ENCODE measurements at places on chromosomes 5 and 9.

GRCh38 chr9:135051316-135052038 lies 36.0 kb upstream of the OLFM1 start:
- no peak for DNase-seq

DNA sequence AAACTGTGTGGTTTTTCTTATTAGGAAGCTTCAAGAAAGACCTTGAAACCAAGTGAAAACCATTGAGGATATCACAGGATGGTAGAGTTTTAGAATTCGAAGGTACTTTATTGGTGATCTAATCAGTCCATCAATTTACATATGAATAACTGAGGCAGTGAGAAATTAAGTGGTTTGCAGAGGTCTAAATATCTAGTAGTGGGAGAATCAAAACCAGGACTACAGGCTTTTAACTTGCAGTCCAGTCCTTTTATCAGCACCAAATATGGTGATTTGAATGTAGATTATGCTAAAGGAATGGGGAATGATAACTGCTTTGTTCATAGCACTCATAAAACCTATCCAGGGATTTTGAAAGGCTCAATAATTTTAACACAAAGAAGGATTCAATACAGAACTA lies 85.8 kb downstream of the ZSWIM6 start:
- DNase-seq: no peak

DNA sequence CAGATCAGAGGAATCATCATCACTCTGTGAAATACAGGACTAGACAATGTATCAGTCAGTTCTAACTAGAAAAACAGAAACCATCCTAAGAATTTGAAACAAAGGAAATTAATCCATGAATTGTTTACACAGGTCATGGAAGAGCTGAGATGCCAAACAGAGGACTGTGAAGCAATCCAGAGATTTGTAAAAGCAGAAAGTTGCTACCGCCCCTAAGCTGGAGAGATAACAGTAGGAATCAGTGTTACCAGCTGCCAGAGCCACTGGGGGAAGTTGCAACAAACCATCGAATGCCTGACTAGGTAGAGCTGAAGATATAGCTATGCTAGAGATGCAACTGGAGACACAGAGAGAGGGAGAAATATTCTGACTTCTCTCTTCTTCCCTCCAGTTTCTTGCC lies 10.4 kb upstream of the MIER3 start:
- no peak for DNase-seq

- no peak for DNase-seq
Measured at GRCh38 chr5:134079748-134080581, 34.5 kb upstream of the TCF7 start.

GRCh38 chr9:33136721-33137670 lies 30.1 kb downstream of the B4GALT1 start:
- no peak for DNase-seq

DNA sequence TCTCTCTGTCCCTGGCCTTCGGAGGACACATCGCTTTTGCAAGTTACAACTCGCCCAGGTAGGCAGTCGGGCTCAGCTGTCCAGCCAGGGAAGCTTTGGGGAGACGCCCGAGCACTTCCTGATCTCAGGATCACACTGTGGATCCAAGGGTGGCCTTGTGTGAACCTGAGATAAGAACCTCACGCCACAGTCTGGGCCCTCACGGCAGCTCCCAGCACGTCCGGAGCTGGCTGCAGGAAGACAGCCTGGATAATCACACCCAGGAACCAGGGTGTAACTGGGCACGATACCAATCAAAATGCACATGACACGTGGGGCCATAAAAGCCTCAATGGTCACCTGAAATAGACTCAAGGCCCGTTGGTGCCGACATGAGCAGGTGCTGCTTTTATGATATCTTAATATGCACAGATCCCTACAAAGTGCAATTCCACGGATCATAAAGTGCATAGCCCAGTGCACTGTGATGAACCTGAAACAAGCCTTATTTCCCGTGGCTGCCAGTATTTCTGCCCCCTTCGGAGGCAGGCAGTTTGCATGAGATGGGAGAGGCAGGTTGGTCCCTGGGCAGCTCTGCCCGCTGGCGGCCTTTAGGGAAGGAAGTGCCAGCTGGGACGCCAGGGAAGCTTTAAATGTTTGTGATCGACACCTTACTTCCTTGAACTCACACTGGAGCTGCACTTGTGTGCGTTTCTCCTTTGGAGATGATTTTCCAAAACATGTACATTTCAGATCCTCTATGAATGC lies 14.5 kb downstream of the SLC6A18 start:
- DNase-seq: no peak

- DNase-seq: no peak
Measured at GRCh38 chr5:87034557-87034956, 233.1 kb upstream of the RASA1 start.

- DNase-seq: no peak
Measured at GRCh38 chr9:37904445-37905130, 661 bp upstream of the SLC25A51 start.

DNA sequence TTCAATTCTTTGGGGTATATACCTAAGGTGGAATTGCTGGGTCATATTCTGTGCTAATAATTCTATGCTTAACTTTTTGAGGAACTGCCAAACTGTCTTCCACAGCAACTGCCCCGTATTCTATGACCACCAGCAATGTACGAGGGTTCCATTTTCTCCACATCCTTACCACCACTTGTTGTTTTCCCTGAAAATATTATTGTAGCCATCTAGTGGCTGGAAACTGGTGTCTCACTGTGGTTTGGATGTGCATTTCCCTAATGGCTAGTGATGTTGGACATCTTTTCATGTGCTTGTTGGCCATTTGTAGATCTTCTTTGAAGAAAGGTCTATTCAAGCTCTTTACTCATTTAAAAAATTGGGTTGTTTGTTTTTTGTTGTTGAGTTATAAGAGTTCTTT lies 30.7 kb downstream of the MSX2 start:
- no peak for DNase-seq

- DNase-seq: no peak
Measured at GRCh38 chr5:55575815-55576583, 41.2 kb upstream of the PLPP1 start.

DNA sequence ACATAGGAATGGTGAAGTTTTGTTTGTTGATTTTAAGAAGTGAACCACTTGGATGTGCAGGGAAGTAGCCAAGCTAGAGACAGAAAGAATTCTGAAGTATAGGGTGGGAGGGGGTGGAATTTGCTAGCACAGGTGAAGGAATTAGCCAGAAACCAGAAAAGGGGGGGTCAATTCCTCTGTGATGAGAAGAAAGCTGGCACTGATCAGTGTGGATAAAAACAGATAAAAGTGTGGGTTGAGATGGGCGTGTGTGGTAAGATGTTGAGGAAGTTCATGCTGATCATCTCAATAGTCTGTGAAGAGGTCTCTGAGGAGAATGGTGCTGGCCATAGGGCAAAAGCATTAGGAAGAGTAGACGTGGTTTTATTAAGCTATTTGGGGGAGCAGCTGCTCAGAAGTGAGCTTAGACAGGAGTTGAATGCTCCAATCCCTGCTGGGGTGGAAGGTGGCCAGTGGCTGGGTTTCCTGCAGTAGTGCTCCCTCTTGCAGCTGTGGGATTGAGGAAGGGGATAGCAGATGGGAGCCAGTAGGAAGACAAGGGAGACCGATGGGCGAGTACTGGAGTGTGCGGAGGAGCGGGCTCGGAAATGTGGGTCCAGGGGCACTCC lies 88.7 kb upstream of the ELL2 start:
- DNase-seq: no peak

GRCh38 chr9:109121232-109121796 lies 1.6 kb upstream of the TMEM245 start:
- DNase-seq: no peak

DNA sequence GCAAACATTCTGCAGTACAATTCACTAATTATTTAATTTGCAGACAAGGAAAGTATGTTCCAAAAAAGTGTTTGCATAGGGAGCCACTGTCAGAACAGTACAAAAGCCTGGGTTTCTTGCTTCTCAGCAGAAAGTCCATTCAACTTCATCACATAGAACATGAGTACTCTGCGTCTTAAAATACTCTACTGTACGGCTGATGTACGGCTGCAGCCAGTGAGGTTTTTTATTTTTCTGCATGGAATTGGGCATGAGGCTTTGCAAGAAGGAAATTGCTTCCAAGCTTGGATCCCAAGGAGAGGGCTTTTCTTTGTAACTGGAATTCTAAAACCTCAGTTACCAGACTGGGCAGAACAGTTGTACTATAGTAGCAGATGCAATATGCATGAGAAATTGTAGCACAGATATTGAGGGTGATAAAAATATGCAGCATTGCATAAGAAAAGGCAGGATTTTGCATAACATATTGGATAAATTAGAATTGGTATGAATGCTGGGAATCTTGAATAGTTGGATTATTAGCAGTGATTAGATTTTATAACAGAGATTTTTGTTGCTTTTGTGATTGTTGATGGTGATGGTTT lies 178.1 kb upstream of the CDH9 start:
- DNase-seq: no peak

DNA sequence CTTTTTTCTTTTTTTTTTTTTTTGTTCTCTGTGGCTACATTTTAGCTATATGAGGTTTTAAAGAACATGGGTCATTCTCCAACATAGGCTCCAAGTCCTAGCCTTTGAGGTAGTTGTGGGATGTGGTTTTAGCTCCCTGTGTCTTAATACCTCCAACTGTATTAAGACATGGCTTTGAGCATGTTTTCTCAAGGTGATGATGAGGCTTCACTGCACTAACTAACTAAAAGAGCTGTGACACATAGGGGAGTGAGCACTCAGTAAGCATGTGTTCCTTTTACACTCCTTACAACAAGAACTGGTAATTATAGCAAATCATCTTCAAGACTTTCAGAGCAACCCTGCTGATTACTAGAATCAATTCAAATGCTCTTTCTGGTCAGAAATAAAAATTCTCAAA lies 333.6 kb upstream of the CCNH start:
- DNase-seq: no peak

DNA sequence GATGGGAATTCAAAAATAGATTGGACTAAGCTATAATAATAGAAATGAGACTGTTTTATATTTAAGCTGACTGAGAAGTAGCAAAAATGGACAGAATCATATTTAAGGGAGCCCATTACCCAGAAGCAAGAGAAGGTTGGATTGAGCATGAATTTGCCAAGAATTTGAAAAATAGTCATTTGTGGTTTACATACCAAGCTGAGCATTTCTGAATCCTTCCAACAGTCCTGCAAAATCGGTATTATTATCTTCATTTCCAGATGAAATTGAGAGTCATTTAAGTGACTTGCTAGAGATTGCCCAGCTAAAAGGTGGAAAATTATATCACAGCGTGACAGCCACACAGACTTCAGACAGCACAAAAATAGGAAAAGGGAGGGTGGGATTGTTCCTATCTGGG lies 48.4 kb downstream of the TNFSF15 start:
- no peak for DNase-seq

DNA sequence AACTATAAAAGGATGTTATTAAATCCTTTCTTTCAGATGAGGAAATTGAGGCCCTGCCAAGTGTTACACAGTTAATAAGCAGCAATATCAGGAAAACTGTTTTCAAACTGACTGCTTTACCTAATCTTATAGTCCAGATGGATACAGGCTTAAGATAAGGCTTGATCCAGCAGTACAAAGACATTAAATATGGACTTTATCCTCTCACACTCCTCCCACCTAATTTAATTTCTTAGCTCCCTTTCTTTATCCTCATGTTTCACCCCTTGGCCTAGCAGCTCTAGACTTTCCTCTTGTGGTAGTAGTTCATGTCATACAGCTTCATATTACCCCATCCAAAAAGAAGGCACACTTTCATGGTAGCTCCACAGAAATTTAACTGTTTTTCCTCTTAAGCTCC lies 164.5 kb downstream of the BAAT start:
- no peak for DNase-seq

- DNase-seq: no peak
Measured at GRCh38 chr9:24293386-24293785, 252.3 kb downstream of the IZUMO3 start.

DNA sequence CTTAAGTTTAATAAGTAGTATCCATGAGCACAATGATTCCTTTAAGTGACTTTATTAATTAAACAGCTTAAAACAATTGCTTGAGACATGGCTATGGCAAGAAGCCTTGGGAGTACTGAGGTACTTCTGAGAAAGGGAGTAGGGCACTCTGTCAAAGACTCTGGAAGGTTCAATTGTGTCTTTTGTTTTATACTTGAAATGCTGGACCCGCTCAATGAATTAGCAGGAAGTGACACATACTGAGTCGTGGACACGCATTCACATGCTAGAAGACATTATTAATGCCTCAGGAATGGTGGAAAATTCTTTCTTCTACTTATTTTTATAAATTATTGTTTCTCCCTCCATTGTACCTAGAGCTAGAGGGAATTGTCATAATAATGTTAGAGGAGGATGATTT lies 347.3 kb upstream of the ZNF608 start:
- DNase-seq: peak; percentile 89

- no peak for DNase-seq
Measured at GRCh38 chr5:77709340-77709739, 66.8 kb downstream of the TBCA start.

DNA sequence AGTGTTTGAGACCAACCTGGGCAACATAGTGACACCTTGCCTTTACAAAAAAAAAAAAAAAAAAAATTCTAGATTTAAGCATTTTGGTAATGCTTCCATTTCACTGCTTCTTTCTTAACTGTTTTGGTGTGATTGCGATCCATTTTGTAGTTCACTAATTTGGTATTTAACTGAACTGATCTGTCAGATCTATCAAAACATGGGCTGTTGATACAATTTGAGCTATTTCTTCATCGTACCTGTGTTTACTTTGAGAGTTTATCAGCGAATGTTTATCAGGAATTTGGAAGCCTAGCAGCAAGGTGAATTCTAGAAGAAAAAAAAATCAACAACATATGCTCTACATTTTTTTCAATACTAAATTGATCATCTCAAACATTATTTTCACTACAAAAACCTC lies 864.9 kb upstream of the WWC1 start:
- DNase-seq: no peak

DNA sequence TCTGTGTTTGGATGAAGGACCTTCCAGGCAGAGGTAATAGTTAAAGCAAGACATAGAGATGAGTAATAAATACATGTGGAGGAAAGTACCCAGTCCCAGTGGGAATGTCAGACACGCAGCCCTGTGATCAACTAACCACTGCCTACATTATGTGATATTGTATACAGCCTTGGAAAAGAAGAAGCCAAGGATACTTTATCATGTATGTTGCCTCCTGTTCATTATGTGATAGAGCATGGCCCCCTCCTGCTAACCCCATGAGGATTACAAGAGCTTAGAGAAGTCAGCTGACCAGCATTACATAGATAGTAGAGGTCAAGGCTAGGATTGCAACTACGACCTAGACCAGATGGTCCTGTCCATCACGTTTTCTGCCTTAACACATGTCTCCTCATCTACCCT lies 497.0 kb upstream of the TNC start:
- DNase-seq: no peak

DNA sequence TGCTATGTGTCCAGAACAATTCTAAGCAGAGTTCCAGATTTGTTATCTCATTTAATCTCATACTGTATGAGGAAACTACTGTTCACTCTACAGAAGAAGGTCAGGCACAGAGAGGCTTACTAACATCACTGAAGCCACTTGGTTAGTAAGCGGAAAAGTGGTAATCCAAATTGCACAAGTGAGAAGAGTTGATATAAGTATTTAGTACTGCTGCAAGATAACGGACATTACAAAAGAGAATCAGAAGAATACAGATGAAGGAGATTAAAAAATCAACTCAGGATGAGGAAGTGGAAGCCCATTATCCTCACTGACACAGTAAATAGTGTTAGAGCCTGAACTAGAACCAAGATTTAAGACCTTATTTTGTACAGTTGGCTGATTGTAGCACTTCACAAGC lies 22.3 kb upstream of the TLR4 start:
- no peak for DNase-seq

- DNase-seq: no peak
Measured at GRCh38 chr5:168215646-168216045, 75.8 kb upstream of the WWC1 start.

- no peak for DNase-seq
Measured at GRCh38 chr5:159519365-159519764, 189.1 kb upstream of the IL12B start.

- DNase-seq: no peak
Measured at GRCh38 chr9:7489036-7489435, 310.5 kb downstream of the DMAC1 start.

Measured in foreskin melanocyte (primary cell).